ENCODE measurements at places on chromosomes 7 and 10. TPM values are rescaled to one million over a fixed set of nuclear protein-coding genes. Genes with fewer than 3 reads are reported as not detected.
A peak's percentile ranks its signal among the peaks of the same experiment; 100 is the strongest.

The LEP gene
- total RNA-seq, result 0.15 TPM

GRCh38 chr7:112414855-112415490 is 35.3 kb upstream of the IFRD1 start:
- DNase-seq, result peak; percentile 40

DNA sequence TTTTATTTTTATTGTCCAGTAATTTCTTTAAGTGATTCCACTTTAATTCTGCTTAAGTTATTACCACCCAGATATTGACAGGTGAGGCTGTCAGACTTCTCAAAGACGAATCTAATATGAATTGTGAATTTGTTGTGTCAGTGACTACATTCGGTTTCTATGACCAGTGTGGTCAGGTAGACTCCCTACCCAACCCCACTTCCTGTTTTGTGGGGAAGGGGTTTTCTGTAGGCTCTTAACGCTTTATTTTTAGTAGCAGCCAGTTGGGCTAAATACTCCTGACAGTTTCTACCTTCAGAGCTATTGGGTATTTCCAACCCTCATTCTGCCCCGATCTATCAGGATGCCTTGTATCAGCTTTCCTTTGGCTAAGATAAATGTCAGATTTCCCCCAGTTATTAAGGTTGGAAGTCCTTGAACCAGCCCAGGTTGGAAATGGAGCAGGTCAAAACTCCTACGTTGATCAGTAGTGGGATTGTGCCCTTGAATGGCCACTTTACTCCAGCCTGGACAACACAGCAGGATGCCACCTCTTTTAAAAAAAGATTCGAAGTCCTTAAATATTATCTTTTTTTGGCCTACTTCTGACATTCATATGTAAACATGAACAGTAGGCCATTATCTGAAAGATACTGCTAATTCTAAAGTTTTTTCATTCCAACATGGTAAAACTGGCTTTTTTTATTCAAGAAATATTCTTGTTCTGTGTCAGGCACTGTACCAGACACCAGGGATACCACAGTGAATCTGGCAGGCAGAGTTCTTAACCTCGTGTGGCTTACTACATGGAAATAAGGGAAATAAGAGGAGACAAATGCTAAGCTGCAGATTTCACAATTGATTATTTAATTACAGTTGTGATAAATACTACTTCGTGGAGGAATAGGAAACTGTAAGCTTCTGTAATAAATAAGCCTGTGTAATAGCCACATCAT is 133.3 kb upstream of the SAMD8 start:
- DNase-seq, result no peak

DNA sequence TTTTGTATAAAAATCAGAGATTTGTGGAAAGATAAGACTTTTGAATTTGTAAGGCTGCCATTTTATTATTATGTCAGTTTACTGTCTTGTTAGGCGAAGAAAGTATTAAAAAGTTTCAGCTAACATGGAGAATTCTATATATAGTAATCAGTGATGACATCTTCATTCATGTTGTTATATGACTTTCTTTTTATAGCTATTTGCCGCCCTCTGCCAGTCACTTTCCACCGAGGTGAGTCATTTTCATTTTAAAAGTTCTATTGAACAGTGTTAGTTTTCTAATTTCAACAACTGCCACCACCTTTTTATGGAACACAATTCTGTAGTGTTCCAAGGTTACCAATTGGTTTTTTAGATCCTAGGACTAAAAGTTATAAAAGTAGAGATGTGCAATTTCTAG is 11.8 kb downstream of the CUTC start:
- DNase-seq, result no peak

GRCh38 chr7:14954035-14954434 is 51.5 kb upstream of the DGKB start:
- DNase-seq, result no peak

DNA sequence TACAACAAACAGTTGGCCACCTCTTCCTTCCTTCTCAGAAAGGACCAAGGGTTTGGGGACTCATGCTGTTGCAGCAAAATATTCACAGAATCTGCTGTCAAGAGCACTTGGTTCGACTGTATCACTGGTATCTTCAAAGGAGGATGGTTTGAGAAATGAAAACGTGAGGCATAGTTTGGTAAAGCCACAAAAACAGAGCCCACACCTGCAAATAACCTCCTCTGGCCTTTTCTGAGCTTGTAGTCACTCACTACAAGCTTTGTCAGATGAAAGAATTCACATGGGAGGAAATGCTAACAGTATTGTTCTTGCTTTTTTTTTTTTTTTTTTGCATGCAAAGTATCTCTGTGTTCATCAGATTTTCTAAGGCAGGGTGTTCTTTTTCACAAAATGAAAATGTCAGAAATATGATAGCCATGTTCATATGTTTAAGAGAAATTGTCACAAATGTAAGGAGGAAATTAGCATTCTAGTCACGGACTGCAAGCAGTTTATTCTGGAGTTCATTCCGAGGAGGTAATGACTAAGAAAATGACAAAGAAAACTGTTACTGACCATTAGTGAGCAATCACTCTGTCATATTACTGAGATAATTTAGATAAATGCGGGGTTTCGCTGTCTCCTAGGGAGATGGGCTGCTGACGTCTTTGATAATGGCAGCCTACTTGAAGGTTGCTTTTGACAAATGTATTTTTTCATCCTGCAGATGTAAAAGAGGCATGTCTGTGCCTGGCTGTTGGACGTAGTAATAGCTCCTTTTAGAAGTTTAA is 117.8 kb upstream of the MYO3A start:
- DNase-seq, result no peak

The CRPPA gene
- 3.6 TPM for total RNA-seq

GRCh38 chr7:30231271-30231670 is 53.1 kb upstream of the ZNRF2 start:
- DNase-seq, result no peak

DNA sequence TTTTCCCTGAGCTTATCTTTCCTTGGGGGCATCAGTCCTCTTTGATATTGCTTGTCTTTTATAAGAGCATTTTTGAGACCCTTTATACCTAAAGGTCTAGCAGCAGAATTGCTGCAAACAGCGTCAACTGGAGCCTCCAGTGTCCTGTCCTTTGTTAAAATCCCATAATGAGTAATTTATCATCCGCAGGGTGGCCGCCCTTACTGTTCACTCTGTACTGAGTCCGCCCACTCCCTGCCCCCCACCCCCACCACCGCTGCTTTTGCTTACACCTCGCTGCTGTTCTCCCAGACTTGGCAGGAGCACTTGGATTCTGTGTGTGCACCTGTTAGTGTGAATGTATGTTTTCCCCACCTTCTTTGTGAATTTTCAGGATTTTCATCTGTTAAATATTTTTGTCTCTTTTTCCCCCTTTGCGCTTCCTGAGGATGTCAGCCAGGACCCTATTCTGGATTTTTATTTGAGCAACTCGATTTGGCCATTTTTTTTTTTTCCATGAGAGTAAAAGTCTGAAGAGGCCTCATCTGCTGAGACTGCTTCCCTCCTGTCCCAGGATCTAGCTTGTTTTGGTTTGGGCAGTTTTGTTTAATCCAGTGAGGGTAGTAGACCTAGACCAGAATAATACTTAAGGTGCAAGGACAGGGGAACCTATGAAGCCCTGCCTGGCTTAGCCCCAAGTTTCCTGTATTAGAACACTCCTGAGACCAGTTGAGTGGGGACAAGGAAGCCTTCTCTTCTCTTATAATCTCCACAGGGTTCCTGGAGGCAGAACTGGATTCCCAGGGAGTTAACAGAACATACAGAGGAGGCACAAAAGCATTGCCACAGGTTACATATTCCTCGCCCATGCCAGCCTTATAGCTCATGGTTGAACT is 8.2 kb downstream of the AGFG2 start:
- no peak for DNase-seq

DNA sequence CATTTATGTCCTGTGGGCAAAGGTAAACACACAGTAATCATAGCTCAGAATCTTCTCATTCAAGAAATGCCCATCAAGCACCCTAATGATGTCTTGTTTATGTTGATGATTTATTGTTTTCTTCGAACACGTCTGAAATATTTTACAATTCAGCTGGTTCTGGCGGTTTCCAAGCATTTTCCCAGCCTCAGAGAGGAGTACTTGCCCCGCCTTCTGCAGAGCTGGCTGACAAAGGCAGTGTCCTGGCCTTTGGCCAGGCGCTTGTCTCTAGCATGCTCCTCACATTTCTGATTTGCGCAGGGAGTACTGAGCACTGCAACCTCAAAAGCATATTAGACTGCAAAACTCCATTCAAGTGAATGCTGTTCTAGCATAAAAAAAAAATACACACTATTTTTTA is 314.2 kb upstream of the GNAI1 start:
- no peak for DNase-seq

DNA sequence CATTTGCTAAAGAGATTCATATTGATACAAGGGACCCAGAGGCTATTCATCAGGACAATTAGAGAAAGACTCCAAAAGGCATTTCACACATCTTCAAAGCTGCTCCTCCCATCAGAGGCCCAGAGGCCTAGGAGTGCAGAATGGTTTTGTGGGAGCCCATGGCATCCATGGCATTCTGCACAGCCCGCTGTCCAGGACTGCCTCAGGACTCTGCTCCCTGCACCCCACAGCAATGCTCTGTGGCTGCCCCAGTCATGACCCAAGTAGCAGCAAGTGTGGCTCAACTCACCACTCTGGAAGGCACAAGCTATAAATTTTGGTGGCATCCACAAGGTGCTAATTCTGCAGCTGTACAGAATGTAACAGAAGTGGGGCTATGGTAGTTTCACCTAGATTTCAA is 38.5 kb downstream of the ZNF438 start:
- DNase-seq, result no peak

- DNase-seq, result no peak
Observed at GRCh38 chr10:68046642-68047041, 28.4 kb downstream of the HERC4 start.

The ITIH5 gene
- total RNA-seq, result 7.0 TPM

DNA sequence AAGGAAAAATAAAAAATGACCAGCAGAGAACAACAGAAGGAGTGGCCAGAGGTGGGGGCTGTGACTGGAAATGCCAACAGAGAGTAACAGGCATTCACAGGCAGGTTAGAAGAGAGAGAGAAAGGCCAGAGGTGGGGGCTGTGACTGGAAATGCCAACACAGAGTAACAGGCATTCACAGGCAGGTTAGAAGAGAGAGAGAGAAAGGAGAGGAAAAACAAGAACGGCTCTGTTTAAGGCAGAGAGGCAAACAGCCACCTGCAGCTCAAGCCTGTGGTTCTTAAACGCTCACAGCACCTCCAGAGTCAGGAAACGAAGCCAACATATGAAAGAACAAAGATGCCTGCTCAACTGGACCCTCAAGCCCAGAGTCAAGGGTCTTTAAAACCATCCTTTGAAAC is 39.5 kb upstream of the DGKI start:
- DNase-seq, result no peak

- DNase-seq, result no peak
Observed at GRCh38 chr10:1911771-1912170, 174.4 kb upstream of the ADARB2 start.

The ATG9B gene
- 0.68 TPM for total RNA-seq
